ENCODE measurements at places on chromosomes 12 and 14.

DNA sequence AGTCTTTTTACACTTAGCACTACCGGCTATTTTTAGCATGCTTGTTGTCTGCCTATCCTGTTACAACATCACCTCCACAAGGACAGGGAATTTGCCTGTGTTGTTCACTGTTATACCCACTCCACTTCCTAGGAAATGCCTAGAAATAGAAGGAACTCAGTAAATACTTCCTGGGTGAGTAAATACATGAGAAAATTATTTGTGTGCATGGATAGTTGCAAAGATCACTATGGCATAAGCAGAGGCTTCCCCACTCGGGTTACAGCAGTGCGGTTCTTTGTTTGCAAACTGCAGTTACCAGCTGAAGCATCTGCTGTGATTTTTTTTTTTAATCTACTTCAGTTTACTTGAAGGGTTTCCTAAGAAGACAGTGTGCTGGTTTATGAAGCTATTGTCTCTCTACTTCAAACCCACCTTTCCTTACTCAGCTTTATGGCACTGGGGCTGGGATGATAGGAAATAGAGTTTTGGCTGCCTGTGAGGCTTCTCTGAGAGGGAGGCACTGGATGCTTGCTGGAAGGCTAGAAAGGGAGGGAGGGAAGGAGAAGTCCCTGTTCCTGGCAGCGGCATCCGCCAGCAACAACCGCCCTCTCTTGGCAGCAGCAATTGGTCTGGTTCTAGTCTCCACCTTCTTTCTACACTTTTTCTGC lies 29.0 kb downstream of the PDE6H start:
- DNase-seq, result no peak

DNA sequence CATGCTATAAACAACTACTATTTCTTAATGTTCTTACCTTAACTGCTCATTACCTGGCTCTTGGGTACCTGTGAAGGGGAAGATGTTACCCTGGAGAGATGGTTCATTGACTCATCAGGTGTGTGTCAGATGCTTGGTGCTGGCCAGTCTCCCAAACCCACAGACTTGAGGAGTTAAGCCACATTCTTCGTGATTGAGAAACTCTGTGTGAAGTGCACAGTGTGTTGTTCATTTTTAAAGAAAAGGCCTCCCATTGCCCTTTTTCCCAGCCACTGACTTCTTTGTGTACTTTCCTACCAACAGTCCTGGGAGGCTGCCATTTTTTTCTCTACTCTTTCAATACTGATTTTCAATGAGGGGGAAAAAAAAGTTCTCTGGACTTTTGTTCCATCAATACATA lies 3.2 kb downstream of the MGST1 start:
- no peak for DNase-seq

DNA sequence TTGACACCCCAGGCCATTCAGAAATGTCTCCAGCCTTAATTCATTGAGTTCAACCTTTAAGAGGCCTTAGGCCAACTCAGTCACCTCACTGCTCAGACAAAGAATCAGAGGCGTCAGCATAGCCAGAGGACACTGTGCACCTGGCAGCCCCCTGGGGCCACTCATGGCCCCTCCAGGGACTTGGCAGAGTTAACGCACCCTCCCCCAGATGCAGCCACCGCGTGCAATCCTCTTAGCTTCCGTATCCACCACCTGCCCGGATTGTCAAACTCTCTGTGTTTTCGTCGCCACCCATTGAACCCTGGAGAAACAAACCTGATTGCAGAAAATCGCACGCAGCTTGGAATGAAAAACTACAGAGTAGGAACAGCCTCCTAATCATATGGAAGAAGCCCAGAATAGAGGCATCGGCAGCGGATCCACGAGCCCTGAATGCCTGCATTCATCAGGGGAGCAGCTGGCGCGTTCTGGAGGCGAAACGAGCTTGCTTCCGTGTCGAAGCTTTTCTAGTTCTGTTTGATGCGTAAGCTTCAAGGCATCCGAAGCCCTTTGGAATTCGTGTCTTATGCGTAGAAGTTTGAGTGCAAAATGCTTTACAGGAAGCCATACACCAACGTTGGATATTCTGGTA lies 22.4 kb downstream of the BRI3BP start:
- DNase-seq, result no peak

DNA sequence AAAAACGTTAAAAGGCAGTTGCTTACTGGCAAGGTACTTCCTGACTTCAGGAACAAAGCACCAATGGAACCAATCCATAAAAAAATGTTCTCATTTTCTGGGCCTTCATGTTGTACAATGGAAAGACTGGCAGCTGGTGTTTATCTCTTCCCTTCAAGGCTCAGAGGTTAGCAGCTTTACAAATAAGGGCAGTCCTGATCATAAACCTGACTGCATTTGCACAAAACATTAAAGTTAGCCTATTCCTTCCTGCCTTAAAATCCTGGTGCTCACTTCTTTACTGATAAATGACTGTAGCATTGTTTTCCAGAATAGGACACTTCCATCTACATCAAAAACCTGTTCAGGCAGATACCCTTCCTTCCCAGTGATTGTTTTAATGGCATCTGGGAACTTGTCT lies 19.2 kb downstream of the IL26 start:
- DNase-seq, result no peak
